Stimulated activated CD8-positive, alpha-beta memory T cell treated with anti-CD3 and anti-CD28 coated beads, Interleukin-7, amount 100 ng/mL, for 1 hour (primary cell): ENCODE measurements at places on chromosomes 4 and X.

DNA sequence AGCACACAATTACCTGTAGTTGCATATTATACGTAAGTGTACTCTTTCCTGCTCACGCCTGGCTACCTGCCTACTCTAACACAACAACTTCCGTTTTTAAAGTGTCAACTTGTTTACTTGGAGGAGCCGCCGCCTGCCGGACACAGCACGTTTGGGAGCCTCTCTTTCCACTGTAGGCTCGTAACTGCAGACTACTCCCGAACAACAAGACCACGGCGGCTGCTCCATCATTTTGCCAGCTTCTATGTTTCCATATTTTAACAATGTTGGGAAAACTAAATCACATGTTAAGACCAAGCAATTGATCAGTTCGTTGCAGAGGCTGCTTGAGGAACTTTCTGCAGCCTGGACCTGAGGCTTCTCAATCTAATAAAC lies 841 bp downstream of the MTNR1A start:
- no peak for DNase-seq

DNA sequence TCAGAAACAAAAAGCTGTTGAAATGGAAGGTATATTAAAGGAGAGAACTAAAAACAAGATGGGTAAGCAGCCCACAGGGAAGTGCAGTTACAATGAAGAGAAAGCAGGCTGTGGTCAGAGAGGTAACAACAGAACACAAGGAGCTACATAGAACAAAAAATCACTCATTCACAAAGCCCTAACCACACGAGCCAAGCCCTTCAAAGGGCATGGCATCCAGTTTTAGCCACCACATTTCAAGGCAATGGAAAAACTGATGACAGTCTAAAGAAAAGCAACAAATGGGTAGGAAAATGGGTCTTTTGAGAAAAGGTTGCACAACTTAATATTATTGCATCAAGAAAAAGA lies 37.5 kb downstream of the KDR start:
- no peak for DNase-seq

DNA sequence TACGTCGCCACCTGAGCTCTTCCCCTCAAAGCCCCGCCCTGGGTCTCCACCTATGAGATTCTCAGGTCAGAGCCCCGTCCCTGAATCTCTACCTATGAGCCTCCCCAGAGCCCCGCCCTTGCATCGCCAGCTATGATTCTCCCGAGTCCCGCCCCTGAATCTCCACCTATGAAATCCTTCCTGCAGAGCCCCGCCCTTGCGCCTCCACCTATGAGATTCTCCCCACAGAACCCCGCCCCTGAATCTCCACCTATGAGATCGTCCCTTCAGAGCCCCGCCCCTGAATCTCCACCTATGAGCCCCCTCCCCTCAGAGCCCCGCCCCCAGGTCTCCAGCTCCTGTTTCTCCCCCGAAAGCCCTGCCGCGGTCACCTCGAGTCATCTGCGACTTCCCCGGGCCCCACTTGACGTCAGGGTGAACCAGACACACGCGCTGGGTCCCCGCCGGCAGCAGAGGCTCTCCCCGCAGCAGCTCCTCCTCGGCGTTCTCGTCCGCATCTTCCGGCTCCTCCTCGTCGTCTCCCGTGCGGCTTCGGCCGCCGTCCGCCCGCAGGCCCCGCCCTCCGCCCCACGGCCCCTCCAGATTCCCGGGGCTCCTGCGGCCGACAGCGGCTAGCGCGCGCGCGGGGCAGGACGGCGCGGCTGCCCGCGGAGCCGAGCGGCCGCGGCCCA lies 393 bp downstream of the GTPBP6 start:
- peak; percentile 90 for DNase-seq

- DNase-seq: no peak
These were observed 34.6 kb downstream of the SEPTIN11 start for GRCh38 chr4:76984127-76984526.

DNA sequence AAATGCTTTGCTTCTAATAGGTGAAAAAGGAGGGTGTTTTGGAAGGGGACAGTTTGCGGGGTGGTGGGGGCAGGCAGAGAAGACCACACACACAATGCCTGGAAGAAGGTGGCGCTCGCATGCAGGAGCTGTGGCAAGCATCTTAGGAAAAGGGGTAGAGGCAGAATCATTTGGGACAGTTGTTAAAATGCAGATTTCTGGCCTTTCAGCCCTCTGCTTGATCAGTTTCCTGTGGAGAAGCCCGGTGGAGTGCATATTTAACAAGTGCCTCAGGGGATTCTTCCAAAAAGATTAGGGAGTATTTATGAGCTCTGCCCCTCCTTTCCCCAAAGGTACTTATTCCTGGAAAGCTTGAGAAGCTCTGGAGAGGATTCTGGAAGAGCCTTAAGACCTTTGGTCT lies 4.8 kb downstream of the NOCT start:
- DNase-seq: no peak

DNA sequence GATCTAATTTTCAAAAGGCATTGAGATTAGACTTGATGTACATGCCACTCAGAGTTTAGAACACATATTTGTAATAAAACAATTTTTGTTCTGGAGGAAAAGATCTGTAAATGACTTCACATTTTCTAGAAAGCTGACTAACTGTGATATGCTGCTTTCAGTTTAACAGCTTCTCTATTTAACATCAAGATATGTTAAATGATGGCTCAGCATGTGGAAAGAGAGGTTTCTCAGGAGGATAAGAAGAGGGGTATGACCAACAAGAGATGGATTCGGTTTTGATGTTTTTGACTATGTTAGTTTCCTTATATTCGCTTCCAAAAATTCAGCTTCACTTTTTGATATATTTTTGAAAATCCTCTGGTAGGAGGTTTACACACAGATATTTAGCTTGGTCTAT lies 698.7 kb downstream of the GLUD2 start:
- no peak for DNase-seq

DNA sequence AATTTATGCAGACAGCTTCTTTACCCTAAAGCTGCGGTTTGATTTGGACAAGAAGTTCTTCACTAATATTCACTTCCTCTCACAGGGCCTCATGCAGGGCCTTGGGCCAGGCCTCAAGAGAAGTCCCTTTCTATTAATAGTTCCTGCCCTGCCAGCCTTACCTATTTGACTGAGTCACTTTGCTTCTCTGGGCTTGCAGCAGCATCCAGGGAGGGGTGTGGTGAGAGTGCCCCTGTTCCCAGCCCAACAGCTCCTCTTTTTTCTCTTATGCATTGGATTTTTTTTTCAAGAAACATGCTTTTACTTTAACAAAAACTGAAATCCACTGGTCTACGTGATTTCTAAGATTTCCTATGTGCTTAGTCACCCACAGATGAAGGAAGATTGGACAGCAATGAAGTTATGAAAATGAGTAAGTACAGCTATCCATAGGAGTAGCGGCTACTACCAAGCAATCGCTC lies 26.7 kb downstream of the FAM156B start:
- no peak for DNase-seq

GRCh38 chr4:31237233-31237632 lies 517.1 kb downstream of the PCDH7 start:
- DNase-seq: no peak

DNA sequence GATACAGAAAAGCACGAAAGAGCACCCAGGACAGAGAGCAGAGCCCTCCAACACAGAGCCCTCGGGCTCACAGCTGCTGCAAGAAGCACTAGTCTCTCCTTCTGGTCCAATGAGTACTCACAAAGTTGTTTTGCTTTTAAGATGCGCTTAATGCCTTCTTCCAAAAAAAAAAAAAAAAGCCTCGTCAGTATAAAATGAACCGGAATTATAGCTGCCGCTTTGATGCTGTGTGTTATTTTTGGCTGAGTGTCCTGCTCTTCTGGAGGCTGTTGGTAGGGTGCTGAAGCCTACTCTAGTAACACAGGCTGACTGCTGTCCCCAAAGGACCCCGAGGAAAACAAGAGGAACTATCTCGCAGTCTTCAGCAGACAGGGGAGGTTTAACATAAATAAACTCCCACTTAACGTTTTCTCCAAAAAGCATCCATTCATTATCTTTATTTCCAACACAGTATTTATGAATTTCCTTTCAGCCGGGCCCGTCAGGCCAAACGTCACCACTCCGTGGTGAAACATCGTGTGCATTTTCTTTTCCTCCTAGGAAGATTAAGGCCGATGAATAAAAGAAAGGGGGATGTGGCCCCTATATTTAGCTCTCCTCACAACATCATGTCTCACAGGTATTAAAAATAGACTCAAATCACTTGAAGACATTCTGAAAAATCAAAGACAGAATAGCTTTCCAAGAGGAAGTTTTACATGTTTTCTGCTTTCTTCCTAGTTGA lies 213.7 kb upstream of the PPARGC1A start:
- DNase-seq: no peak

DNA sequence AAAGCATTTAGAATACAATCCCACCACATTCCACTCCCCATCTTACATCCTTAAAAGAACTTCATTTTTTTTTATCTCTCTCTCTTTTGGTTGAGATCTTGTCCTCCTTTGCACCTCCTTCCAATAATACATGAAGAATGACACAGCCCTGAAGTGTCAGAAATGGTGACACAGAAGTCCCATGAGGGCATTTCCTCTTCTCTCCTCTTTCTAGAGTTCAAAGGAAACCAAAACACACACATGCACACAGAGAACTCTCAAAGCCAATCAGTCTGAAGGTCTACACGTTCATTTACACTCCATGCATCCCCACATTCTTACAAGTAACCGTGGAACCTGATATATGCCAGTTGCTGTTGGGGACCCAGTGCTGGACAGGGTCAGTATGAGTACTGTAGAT lies 450.7 kb downstream of the HNRNPD start:
- no peak for DNase-seq

DNA sequence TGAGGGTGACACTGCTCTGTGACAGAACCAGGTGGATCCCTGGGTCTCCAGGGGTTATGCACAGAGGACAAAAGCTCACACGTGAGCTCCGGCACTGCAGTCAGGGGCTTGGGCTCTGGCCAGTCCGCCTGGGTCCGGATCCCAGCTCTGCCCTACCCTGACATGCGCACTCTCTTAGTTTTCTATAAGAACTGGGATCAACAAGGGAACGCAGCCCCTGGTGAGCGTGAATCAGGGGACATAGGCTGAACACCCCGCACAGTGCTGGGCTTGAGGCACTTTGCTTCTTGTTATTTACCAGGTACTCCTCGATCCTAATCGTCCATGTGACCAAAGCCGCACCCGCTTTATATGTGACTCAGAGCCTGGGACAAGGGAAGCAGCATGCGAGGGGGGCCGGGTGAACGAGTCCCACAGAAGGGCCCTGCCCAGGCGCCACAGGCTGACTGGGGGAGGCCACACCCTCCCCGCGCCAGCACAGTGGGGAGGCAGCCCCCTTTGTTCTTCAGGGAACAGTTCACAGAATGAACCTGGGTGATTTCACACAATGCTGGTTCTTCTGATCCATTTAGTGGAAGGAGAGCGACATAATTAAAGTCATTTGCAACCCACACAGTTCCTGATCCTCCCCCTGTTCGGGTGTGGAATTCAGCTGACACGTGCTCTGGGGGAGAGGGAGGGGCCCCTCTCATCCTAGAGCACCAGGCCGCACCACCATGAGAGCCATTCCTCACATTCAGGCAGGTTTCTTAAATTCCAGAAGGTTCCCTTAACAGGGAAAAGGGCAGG lies 55.5 kb downstream of the WFS1 start:
- no peak for DNase-seq

DNA sequence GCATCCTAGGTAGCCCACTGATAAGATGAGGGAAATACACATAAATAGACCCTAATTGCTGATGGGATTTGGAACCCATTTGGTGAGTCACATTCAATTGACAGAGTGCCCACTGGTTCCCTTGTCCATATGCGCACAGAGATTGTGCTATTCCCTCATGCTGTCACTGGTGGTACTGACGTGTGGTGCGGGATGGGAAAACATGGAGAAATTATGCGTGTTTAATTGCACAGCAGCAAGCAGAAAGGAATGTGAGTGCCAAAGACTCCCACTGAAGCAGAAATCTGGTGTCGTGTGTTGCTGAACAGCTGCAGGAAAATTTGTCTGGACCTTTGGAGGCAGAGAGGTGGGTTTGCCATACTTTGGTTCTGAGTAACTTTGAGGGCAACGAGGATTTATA lies 92.2 kb downstream of the NHSL2 start:
- DNase-seq: no peak

- DNase-seq: no peak
These were observed 21.0 kb downstream of the MAN2B2 start for GRCh38 chr4:6595897-6596537.

- DNase-seq: no peak
These were observed 63.4 kb downstream of the NFKB1 start for GRCh38 chr4:102564399-102565059.

DNA sequence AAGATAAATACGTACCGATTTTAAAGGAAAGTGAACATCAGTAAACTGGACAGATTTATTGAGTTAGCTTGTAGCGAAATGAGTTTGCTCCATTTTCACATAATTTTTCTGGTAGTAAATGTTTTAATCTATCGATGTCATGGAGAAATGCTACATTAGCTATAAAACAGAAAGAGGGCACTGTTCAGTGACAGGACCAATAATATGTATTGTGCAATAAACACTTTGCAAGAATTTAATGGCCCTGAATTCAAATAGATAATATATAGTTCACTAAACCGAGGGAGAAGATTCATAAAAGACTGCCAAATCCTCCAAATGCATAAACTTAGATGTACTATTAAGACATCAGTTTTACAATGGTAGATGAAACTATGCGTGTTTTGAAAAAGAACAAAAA lies 516.3 kb downstream of the ADGRL3 start:
- no peak for DNase-seq

DNA sequence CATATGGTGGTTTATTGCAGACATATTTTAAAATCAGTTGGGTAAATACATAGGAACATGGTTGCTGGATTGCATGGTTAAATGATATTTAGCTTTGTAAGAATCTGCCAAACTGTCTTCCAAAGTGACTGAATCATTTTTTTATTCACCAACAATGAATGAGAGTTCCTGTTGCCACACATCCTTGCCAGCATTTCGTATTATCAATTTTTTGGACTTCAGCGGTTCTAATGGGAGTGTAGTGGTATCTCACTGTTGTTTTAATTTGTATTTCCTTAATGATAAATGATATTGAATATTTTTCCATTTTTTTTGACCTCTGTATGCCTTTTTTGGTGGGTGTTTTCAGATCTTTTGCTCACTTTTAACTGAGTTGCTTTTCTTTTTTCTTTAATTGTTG lies 1.4 kb upstream of the MTHFD2L start:
- DNase-seq: no peak

DNA sequence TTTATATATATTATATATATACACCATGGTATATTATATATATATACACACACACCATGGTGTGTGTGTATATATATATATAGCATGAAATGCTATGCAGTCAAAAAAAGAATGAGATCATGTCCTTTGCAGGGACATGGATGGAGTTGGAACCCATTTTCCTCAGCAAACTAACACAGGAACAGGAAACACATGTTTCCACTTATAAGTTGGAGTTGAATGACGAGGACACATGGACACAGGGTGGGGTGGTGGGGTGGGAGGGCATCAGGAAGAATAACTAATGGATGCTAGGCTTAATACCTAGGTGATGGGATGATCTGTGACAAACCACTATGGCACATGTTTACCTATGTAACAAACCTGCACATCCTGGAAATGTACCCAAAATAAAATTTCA lies 293.6 kb upstream of the NDST3 start:
- no peak for DNase-seq

- DNase-seq: no peak
These were observed 4.7 kb downstream of the GABRA2 start for GRCh38 chr4:46385235-46385634.

- DNase-seq: no peak
These were observed 72.6 kb downstream of the STOX2 start for GRCh38 chr4:183977707-183978106.

- DNase-seq: no peak
These were observed 2.9 kb downstream of the HCFC1 start for GRCh38 chrX:153968754-153969124.

- no peak for DNase-seq
These were observed at the start of gene CD38 for GRCh38 chr4:15778289-15779241. TSS of gene CD38 (plus strand) at chr4:15778328. CDS start at chr4:15778415, 87 bp downstream.

- no peak for DNase-seq
These were observed 344 bp downstream of the TMPRSS11D start for GRCh38 chr4:67883458-67883857.
